ENCODE measurements at places on chromosomes 11 and 22. TPM values are rescaled to one million over a fixed set of nuclear protein-coding genes. Genes with fewer than 3 reads are reported as not detected.

The SMTN gene
- total RNA-seq = 14.1 TPM

The PLAAT4 gene
- total RNA-seq = 0.94 TPM

The HEPN1 gene
- total RNA-seq = not detected

The FJX1 gene
- 69.2 TPM for total RNA-seq

The SLC25A45 gene
- 0.31 TPM for total RNA-seq

The HSPB2 gene
- not detected for total RNA-seq

The TMEM132A gene
- 139 TPM for total RNA-seq

The GGTLC3 gene
- total RNA-seq = not detected

The GNAZ gene
- 175 TPM for total RNA-seq

The DDX25 gene
- total RNA-seq = 23.2 TPM

The KRTAP5-6 gene
- total RNA-seq = not detected

The APOL3 gene
- 0.94 TPM for total RNA-seq

The IGSF22 gene
- total RNA-seq = 0.31 TPM

The CBX7 gene
- 12.5 TPM for total RNA-seq

The OR52A1 gene
- not detected for total RNA-seq

The DEUP1 gene
- 0.31 TPM for total RNA-seq

The DMC1 gene
- total RNA-seq = 4.1 TPM

The MTFP1 gene
- 0.94 TPM for total RNA-seq

The HIRA gene
- total RNA-seq = 31.3 TPM

The E2F8 gene
- 0.63 TPM for total RNA-seq
